Stimulated activated CD8-positive, alpha-beta memory T cell treated with anti-CD3 and anti-CD28 coated beads, Interleukin-4, amount 100 ng/mL, for 24 hours (primary cell): ENCODE measurements at places on chromosomes 5 and 9.

GRCh38 chr5:151880324-151880723 is 44.3 kb downstream of the GLRA1 start:
- DNase-seq = no peak

DNA sequence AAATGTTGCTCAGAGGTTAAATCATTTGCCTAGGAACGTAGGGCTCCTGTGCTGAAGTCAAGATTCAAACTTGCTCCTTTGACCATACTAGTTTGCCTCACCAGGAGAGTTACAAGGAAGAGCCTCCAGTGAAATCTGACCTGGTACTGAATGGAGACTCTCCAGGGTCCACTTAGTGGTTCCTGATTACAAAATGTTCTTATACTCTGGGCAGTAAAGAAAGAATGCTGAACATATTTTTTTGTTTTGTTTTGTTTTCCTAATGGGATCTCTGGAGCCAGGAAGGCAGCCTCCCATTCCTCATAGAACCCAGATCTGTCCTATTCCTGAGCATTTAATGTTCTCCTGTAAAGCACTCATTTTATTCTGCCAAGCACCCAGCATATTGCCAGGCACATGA is 256.5 kb upstream of the CLINT1 start:
- DNase-seq = no peak

- no peak for DNase-seq
These were observed 10.8 kb upstream of the C1QTNF3 start for GRCh38 chr5:34053571-34054399.

DNA sequence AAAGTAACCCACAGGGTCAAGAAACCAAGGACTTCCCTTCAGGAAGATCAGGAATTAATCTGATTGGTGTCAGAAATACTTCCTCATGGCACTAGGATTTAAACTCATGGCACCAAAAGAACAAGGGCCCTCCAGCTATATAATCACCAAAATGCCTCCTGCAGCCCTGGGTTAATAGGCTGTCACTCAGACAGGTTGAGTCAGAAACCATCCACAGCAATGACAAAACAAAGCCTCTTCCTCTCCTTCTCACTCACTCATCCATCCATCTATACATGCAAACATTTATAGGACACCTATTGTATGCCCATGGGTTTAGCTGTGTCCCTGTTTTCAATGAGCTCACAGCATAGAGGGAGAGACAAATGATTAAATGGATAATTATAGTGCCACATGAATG is 62.5 kb upstream of the SPOCK1 start:
- no peak for DNase-seq

DNA sequence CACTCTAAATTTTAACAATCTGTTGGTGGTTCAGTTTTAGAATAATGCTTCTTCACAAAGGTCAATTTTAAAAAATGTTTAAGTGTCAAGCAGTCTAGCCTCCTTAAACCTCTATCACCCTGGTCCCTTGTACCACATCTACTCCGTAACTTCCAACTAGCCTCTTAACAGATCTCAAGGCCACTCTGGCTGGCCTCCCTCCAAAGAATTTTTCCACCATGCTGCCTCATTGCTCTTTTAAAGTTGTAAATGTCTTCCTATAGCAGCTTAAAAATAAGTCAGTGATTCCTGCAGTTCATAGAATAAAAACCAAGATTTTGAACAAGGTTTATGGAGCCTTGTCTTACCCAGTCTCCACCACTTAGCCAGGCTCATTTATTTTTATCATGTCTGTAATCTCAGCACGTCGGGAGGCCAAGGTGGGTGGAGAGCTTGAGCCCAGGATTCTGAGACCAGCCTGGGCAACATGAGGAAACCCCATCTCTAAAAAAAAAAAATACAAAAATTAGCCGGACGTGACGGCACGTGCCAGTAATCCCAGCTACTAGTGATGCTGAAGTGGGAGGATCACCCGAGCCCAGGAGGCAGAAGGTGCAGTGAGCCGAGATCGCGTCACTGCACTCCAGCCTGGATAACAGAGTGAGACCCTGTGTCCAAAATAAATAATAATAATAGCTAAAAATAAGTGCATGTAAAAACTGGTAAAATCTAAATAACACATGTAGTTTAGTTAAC is 924.9 kb upstream of the DMAC1 start:
- DNase-seq = no peak

- no peak for DNase-seq
These were observed 48.7 kb downstream of the MARCHF3 start for GRCh38 chr5:126981701-126982100.

DNA sequence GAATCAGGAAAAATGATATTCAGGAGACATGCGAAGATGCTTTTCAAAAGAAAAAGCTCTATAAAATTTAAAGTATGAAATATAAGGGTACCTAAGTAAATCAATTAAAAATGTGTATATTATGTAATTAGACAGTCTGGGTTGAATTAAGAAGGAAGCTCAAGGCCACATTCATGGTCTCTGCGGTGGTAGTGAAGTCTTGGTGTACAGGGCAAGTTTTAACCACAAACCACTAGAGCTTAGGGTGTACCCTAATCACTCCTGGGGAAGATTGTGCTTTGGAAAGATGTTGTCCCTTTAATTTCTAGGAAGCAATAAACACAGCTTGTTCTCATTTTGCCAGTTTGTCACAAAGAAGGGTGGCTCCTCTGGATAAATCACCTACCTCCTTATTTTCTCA is 287.2 kb upstream of the ZNF608 start:
- no peak for DNase-seq

DNA sequence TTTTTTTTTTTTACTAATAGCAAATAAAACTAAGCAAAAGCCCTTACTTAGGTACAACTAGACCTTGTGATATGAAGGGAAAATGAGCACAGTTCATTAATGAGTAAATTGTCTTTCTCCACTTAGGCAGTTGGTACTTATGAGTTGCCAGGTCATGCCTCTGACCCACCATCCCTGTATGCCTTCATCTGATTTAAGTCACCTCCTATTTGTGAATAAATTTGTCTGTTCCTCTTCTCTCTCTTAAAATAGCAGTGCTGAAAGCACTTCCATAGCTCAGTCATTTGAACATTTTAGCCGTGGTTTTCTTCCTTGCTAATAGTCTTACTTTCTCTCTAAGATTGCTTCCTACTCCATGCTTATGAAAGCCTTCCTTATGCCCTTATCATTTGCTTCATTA is 61.4 kb downstream of the SLC44A1 start:
- no peak for DNase-seq

DNA sequence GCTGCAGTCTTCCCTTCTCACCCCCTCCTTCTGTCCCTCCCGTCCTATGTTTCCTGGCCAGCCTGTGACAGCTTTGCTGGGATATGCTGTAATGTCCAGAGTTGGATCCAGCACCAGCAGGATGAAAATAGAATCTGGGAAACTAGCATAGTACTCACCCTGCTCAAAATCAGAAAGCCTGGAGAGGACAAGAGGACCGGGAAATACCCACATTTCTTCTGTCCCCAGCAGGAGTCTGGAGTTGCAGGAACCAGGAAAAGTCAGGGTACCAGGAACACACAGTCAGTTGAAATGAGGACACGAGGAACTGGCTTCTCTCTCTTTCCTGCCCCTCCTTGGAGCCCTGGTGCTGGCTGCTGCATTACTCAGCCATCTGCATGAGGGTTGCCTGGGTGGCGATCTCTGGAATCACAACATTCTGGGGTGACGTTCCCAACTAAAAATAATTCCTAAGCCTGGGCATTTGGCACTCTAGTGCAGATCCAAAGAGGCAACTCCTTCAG is 59.6 kb upstream of the NFIL3 start:
- DNase-seq = no peak

GRCh38 chr5:176875783-176876505 is 23.2 kb downstream of the HK3 start:
- DNase-seq = no peak

DNA sequence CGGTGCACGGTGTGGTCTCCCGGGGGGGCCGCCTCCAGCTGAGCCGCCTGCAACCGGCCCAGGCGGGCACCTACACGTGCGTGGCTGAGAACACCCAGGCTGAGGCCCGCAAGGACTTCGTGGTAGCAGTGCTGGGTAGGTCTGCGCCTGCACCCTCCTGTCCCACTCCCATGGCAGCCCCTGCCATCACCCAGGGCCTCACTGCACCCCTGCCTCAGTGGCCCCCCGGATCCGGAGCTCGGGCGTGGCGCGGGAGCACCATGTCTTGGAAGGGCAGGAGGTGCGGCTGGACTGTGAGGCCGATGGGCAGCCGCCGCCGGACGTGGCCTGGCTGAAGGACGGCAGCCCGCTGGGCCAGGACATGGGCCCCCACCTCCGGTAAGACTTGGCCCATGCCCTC is 53.8 kb upstream of the ASS1 start:
- DNase-seq = no peak

GRCh38 chr9:100911273-100911672 is 117.3 kb upstream of the PLPPR1 start:
- DNase-seq = no peak

DNA sequence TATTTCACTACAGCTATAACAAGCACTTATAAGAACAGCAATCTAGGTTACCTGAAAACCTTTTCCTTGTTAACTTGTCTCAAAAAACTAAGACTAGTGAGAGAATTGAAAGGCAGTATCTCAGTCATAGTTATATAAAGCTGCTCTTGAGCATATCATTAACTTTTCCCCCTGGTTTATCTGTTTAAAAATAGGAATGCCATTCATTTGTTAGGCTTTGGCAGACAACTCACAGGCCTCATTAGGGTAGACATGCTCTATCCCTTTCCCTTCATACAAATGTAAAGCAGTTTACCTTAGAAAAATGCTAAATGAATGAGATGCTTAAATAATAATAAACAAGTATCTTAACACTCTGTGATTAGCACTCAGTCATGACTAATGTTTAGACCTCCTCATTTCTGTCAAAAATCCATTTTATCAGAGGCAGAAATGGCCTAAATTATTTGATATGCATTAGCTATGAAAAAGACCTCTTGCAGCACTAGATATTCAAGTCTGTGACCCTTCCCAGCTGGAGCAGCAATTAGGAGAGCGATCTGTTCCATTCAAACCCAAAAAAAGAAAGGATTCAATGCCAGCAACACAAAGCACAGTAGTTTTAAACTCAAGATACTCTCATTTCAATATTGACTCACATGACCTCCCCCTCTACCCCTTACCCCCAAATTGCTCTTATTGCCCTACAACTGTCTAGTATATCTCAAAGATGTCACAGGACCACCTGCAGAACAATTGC is 1578.8 kb upstream of the WWC1 start:
- DNase-seq = no peak

- no peak for DNase-seq
These were observed 19.0 kb upstream of the FAM169A start for GRCh38 chr5:74885170-74885569.

GRCh38 chr5:62590387-62590786 is 11.8 kb downstream of the LRRC70 start:
- no peak for DNase-seq

DNA sequence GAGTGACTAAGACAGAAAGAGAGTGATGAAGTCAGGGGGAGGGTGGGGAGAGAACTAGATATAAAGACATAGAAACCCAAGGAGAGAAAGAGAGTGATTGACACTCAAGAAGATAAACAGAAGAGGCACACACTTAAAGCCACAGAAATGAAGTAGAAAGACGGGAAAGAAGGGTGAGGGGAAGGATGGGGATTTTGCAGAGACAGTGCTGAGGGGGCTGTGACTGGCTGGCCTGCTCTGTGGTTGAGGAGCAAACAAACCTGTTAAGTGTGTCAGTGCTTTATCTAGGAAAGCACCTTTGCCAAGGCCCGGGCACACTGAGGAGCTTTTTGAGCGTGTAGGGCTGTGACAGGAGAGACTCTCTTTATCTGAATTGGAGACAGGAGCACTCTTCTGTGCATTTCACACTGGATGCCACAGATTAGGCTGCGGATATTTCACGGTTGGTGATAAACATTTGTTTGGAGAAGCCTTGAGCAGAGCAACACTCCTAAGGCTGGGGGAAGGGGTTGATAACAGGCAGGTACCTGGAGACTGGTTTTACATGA is 109.1 kb downstream of the DOCK2 start:
- no peak for DNase-seq

DNA sequence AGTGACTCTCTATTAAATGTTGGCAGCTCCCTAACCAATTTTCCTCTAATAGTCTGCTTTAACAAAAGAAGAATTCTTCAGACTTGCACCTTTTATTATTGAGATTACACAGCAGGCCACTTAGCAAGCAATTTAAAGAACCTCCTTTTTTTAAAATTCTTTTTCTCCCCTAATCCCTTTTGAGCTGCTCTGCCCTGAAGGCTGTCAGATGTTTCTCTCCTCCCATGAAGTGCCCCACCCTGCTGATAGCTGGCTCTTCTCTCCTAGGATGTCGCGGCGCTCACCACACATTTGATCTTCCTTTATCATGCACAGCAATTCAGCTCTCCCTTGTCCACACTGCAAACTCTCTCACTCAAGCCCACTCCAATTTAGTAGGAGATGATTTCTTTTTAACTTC is 1471.1 kb upstream of the ACO1 start:
- DNase-seq = no peak

DNA sequence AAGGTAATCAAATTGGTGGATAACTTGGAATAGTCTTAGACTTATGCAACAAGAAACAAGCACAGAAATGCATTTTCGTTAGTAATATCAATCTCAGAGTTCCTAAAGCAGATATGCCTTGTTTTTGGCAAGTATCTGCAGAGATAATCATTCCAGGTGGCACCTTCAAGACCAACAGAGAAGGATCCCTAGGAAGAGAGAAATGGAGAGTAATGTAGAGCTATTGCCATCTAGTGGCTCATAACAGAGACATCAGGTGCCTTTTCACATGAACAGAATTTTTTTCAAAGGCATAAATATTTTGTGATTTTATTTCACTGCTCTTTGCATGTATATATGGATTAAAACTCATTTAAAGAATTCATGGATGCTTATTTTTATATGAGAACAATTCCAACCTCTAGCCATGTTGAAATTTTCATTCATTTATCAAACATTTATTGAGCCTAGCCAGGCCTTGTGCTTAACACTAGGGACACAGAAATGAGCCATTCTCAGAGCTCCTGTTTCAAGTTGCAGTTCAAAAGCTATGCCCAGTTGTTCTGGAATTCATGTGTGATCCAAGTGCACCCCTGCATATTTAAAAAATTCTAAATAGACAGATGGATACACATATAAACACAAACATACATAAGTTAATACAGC is 117.5 kb upstream of the OR13F1 start:
- no peak for DNase-seq

GRCh38 chr9:137875846-137876245 is 1.7 kb upstream of the CACNA1B start:
- DNase-seq = no peak

DNA sequence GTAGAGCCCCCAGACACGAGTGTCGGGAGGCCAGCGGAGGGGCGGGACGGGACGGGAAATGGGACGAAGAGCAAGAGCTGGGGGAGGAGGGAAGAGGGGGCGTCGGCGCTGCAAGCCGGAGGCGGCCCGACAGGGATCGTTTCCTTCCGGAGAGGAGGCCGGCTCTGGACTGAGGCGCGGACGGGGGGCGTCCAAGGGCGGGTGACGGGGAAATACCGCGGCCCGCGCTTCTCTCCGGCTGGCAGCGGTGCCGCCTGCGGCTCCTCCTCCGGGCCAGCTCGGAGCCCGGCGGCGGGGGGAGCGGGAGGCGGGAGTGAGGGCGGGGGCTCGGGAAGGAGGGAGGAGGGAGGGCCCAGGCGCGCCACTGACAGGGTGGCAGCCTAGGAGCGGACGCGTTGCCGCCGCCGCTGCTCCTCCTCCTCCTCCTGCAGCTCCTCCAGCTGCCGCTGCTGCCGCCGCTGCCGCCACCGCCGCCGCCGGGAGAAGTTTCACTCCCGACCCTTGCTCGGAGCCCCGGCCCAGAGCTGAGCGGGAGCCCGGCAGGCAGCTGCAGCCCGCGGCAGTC is at the start of gene CHSY3:
CHSY3 (plus strand) TSS at position 364 of the 565 bp plus-strand sequence.
- DNase-seq = peak; percentile 11
